ENCODE measurements at places on chromosomes 4 and X. TPM values are rescaled to one million over a fixed set of nuclear protein-coding genes. Genes with fewer than 3 reads are reported as not detected.

The MCF2 gene
- 0.64 TPM for total RNA-seq

The PGK1 gene
- 956 TPM for total RNA-seq

The TMPRSS11A gene
- not detected for total RNA-seq

The MAGEB1 gene
- 0.22 TPM for total RNA-seq

The GYPE gene
- not detected for total RNA-seq

The TRIM2 gene
- 42.0 TPM for total RNA-seq

The TLR3 gene
- total RNA-seq: 1.4 TPM

The GRPR gene
- total RNA-seq: 18.0 TPM

The SHISA3 gene
- total RNA-seq: 5.7 TPM

The PARM1 gene
- total RNA-seq: 6.3 TPM

The USP46 gene
- 48.1 TPM for total RNA-seq

The HPGDS gene
- not detected for total RNA-seq

Measured in WTC11 (cell line).